ENCODE measurements at places on chromosomes 16 and 17.

DNA sequence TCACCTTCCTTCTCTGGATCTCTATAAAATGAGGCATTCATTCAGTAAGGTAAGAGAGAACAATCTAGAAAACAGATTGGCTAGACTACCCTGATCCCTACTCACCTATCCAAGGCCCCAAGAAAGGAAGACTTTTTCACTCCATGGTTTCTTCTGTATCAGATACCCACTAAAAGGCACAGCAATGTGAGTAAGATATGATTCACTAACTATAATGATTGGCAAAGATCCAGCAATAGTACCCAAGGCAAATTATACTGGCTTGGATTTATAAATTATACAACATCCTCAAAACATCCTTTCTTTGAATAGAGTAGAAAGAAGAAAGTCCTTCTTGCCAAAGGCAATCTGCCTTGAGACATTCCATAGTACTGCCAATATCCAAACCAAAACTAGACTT lies 1432.0 kb upstream of the GOT2 start:
- no peak for DNase-seq

- DNase-seq = no peak
These were observed 1.3 kb downstream of the CDH13 start for GRCh38 chr16:82628088-82628423.

- DNase-seq = no peak
These were observed 5.1 kb downstream of the LDAF1 start for GRCh38 chr16:21163576-21163975.

DNA sequence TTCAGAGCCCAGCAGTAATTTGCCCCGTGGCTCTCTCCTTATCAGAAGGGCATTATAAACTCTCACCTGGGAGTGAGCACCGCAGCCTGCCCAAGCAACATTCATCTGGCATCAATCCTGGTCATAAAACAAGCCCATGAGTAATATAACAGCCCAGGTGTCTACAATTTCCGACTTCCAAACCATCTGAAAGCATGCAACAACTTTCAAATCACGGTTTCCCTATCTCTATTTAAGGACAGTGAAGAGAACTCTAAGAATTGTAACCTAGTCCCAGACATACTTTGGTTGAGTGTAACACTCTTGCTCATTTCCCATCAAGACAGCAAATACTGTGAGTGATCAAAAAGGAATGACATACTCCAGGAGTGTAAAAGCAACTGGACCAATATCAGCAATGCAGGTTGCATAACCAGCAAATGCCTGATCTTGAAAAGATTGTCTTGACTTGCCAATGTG lies 487.4 kb upstream of the SOX9 start:
- DNase-seq = no peak

DNA sequence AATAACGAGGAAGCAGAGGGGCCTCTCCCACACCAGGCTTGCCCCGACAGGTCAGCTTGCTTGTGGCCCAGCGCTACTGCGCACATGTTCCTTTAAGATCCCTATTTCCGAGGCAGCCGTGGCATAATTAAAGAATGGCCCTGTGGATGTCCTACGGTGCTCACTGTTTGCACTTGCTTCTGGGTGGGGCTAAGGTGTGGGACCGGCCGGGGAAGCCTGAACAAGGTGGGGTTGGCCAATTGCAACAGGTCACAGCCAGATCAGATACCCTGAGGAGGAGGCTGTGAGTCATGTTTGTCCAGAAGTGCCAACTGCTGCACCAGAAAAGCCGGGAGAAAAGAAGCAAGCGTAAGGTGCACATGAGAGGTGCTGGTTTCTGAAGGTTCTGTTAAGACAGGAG lies 158.5 kb upstream of the CACNG5 start:
- DNase-seq = no peak

DNA sequence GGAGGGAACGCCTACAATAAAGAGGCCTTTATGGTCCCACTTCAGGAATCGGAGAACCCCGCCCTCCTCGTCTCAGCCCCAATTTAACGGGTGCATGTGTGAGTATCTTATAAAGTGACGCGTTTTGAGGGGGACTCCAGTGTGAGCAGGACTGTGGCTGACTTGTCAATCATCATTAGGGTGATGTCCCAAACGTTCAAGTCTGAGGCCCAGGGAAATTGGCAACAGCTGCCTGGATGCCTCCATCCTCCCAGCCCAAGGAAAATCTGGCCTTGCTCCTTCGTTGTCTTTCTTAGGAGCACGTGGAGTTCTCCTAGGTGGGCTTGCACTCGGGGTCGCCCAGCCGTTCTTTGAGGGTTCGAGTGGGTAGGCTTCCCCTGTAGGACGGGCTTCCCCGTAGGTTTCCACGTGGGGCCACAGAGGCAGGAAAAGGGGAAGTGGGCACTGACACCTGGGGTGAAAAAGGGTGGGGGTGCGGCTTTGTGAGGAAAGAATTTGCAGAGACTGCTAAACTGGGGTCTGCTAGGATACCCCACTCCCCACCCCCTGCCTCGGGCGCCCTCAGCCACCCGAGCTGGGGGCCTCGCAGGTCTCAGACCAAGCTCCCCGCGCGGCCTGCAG lies 561 bp upstream of the HERPUD1 start:
- no peak for DNase-seq

DNA sequence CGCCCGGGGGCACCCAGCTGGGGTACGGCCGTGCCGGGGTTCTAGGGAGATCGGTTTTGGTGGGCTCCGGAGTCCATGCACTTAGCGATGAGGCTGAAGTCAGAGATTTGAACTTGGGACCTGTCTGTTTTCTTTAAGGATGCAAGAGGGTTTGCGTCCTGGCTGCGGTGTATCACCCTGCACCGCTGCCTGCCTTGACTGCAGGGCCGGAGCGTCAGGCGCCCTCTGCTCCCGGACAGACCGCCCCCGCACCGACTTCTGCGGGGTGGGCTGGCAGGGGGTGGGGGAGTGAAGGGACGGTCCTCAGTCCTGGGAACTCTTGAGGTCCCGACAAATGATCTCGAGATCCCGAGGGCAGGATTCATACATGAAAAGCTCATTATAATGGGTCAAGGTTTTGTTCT lies 701 bp downstream of the PDP2 start:
- no peak for DNase-seq

- no peak for DNase-seq
These were observed 75.1 kb downstream of the WSB1 start for GRCh38 chr17:27368980-27369379.

- no peak for DNase-seq
These were observed 78.5 kb downstream of the GRIN2A start for GRCh38 chr16:10103700-10104099.

GRCh38 chr16:85989376-85989775 lies 90.4 kb downstream of the IRF8 start:
- no peak for DNase-seq

- no peak for DNase-seq
These were observed 7.3 kb downstream of the GJD3 start for GRCh38 chr17:40356990-40357881.

DNA sequence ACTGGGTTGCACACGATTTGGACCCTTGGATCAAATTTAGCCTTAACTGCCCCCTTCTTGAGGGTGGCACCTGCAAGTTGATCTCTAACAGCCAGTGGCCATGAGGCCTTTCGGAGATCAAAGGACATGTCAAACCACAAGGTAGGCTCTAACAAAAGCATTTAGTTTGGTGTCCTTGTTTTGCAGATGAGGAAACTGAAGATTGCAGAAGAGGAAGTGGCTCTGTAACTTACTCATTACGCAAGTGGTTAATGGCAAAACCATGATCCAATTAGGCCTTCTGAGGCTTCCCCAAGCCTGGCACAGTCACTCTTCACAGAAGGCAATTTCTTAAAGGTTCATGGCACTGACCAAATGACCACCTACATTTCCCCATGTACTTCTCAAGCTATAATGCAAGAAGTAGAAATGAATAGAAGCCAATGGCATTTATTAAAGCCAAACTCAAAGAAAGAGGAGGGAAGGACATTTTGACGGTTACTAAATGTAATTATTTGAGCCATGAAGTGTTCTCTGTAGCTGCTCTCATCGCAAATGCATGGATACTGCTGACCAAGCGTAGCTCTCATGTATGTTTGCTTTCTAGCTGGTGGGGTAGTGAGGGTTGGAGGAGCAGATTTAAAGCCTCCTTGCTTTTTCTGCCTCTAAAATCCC lies 32.8 kb upstream of the ABCC12 start:
- no peak for DNase-seq

- no peak for DNase-seq
These were observed 116.6 kb downstream of the METRNL start for GRCh38 chr17:83196024-83196365.

DNA sequence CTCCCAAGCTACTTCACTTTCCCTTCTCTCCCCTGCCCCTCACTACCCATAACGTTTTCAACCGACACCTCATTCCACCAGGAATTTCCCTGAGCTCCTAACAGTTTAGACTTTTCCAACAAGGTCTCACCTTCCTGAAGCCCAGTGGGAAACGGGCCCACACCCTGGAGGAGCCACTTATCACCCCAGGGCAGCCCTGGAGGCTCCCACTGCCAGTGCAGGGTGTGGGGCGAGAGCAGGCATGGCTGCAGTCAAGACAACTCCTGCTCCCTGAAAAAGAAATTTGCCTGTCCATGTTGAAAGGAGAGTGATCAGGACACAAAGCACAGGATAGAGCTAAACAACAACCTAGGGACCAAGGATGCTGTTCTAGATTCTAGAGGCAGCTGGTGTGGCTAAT lies 1.7 kb upstream of the CCNF start:
- DNase-seq = no peak

DNA sequence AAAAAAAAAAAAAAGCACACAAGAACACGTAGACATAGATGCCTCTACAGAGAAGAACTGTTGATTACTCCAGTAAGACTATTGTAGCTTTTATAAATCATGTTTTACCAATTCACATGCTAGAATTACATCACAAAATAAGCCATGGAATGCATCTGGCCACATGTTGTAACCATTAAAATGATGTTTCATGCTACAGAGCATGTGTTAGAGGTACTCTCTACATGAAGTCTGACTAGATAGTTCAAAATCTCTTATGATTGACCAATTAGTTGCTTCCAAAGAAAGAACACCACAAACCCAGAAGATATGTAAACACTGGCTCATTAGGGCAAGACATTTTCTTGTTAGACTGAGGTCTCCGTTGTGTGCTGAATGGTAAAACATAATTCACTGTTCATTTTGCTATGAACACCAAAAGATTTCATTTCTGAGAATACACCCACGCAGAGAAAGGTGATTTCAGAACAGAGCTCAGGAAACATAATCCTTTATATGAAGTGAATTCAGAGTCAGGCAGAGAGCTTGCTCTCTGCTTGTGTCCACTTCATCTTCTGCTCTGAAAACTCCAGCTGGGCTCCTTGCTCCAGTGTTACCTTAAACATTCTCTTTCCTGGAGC lies 411.4 kb upstream of the SOX9 start:
- peak; percentile 21 for DNase-seq

DNA sequence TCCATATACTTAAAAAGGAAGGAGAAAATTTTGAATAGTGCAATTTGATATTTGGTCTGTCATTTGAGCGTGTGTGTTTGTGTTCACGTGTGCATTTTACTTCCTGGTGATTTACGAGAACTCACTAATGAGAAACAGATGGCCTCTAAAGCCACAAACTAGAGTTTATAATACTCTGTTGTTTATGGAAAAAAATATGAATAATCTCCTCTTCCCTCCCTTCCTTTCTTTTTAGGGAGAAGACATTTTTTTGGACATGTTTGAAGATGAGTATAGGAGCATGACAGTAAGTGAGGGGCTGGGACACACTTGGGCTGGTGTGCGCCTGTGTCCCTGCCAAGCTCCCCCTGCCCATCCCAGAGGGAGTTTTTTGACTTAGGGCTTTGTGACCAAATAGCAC lies 102.7 kb downstream of the CLEC16A start:
- DNase-seq = no peak

DNA sequence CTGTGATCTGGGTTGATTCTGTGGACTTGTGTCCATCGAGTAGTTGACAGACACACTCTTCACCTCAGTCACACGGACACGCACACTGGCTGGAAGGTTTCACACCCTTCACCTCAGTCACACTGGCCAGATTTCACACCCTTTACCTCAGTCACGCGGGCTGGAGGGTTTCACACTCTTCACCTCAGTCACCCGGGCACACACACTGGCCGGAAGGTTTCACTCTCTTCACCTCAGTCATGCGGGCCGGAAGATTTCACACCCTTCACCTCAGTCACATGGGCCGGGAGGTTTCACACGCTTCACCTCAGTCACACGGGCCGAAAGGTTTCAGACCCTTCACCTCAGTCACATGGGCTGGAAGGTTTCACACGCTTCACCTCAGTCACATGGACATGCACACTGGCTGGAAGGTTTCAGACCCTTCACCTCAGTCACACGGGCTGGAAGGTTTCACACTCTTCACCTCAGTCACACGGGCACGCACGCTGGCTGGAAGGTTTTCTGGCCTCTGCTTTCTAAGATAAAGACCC lies 96.2 kb downstream of the PGS1 start:
- DNase-seq = no peak

GRCh38 chr16:17984810-17985209 lies 351.7 kb downstream of the NPIPA8 start:
- no peak for DNase-seq

DNA sequence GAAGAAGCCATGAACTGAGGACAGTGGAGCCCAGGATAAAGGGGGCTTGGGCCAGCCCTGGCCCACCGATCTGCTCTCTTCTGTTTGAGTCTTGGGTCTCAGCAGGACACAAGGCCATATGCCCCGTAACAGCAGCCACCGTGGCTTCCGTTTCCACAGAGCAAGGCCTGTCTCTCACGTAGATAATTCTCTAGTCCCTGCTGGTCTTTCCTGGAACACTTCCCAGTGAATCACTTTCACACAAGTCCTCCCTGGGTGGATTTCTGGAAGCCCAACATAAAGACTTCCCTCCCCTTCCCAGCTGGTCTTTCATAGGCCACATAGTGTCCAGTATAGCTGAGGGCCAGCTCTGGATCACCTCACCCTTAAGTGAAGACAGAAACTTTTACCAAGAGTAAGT lies 19.9 kb upstream of the C16orf78 start:
- DNase-seq = no peak

DNA sequence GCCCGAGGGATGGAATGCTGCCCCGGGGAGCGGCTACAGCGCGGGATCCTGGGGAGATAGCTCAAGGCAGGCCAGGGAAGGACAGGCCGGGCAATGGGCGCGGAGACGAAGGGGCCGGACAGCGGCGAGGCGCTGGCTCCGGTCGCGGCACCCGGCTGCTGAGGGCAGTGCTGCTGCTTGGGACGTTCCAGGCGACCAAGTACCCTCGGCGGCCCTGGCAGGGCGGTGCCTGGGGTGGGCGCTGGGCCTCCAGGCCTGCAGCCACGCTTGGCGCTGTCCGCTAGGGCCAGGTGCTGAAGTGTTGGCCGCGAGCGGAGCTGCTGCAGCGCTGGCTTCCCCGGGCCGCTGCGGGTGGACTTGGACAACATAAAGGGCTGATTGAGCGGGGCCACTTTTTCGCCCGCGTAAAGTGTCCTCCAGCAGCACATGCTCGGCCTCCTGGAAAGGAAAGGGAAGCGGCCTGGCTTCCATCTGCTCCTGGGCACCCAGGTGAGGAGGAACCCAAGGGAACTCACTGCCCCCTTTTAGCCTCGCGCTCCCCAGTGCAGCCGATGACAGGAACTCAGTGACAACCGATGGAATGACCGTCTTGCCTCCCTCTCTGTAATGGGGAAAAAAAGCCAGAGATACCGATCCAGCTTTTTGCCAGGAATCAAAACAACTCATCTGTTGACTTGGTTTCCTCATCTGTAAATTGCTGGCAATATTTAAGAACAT lies 23.7 kb downstream of the CLEC3A start:
- DNase-seq = peak; percentile 29

- DNase-seq = no peak
These were observed 28.6 kb downstream of the NPTX1 start for GRCh38 chr17:80447790-80448189.

Measured in putamen (tissue), 1 donor.